ENCODE measurements at places on chromosomes 16 and 17. TPM values are rescaled to one million over a fixed set of nuclear protein-coding genes. Genes with fewer than 3 reads are reported as not detected.

P2RX1 gene
- 1.9 TPM for polyA plus RNA-seq

TPSD1 gene
- polyA plus RNA-seq, result not detected

SOST gene
- polyA plus RNA-seq, result not detected

APOBR gene
- polyA plus RNA-seq, result 0.59 TPM

CACNG5 gene
- polyA plus RNA-seq, result not detected

OR1A1 gene
- not detected for polyA plus RNA-seq

NPIPA8 gene
- polyA plus RNA-seq, result 0.67 TPM

SYNGR3 gene
- polyA plus RNA-seq, result 0.79 TPM

ADPRM gene
- 18.7 TPM for polyA plus RNA-seq

OR4D1 gene
- not detected for polyA plus RNA-seq

Data from muscle of back (tissue), 13 donors.